Upper lobe of right lung (tissue), 1 donor: ENCODE measurements at places on chromosomes 6 and 20.
A peak's percentile ranks its signal among the peaks of the same experiment; 100 is the strongest.

GRCh38 chr20:38243709-38244020 is 16.9 kb downstream of the KIAA1755 start:
- DNase-seq: no peak

DNA sequence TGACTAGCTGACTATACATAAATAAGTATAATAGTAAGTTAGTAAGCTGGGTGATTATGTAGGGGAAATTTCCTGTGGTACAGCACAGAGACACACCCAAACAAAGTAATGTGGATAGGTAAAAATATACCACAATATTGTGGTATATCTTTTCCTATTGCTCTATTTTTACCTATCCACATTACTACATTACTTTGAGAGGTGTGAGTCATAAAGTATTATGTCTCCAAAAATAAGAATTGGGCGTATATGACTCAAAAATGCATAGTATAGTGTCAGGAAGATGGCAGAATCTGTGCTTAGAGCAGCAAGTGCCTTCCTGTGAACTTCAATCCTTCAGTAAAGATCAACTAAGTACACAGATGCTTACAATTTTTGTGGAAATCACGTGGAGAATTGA is 2.7 kb upstream of the SIRPG start:
- DNase-seq: no peak

DNA sequence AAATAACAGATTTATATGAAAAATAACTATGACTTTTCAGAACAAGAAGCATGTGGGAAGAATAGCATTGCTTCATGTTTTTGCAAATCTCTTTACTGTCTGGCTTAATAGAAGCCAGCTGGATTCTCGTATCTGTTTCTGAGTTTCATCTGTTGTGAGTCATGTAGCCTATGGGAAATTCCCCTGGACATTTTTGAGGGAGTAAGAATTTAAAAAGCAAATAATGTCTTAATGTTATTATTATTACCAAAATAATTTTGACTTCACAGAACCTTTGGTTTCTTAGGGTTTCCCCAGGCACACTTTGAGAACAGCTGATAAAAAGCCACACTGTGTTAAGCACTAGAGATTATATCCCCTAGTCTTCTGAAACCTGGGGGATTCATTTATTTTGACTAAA is 75.8 kb downstream of the SYCP2L start:
- DNase-seq: no peak

- no peak for DNase-seq
These were observed 897.4 kb upstream of the CITED2 start for GRCh38 chr6:140271759-140272377.

DNA sequence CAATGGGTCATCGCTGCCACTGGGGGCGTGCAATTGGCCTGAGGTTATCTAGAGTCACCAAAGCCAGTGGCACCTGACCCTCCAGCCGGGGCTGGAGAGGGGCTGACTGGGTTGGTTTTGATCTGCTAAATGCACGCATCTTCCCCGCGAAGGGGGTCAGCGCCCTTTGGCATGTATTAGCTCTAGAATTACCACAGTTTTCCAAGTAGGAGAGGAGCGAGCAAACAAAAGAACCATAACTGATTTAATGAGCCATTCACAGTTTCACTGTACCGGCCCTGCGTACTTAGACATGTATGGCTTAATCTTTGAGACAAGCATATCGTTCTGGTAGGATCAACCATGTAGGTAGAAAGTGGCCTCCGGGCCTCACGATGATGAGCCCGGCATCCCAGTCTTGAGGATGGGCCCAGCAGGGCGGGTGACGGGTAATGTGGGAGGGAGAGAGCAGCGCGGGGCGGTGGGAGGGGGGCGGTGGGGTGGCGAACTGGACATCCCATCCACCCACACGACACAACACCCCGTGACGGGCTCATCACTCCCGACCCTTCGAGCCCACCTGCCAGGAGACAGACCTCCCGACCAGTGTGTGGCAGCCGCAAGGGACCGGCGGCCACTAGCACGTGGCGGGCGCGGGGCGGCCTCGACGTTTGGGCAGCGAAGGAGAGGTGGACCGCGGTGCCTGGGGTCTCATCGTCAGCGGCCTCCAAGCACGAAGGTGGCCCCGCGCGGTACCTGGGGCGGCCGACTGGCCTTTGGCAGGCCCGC is 1957.5 kb upstream of the DEFB115 start:
- DNase-seq: no peak

- no peak for DNase-seq
These were observed 86.0 kb downstream of the AFG1L start for GRCh38 chr6:108380876-108381275.

GRCh38 chr6:157434349-157435033 is 53.5 kb downstream of the ZDHHC14 start:
- no peak for DNase-seq

DNA sequence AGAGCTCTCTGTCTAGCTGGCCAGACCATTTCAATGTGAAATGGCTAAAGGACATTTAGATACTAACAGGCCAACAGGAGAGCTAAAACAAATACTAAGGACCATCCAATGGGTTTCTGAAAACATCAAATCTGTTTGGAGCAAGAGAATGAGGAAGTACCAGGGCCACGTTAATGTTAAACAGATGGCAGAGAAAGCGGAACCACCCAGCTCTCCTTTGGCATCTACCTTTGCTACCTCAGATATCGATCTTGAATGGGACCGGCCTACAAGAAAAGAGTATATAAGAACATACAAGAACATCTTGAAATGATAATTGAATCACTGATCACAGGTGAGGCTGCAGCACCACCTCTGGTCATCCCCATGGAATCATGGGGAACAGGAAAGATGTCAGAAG is 31.8 kb downstream of the KCNK5 start:
- DNase-seq: no peak

- no peak for DNase-seq
These were observed 70.9 kb downstream of the BMP7 start for GRCh38 chr20:57195469-57196100.

DNA sequence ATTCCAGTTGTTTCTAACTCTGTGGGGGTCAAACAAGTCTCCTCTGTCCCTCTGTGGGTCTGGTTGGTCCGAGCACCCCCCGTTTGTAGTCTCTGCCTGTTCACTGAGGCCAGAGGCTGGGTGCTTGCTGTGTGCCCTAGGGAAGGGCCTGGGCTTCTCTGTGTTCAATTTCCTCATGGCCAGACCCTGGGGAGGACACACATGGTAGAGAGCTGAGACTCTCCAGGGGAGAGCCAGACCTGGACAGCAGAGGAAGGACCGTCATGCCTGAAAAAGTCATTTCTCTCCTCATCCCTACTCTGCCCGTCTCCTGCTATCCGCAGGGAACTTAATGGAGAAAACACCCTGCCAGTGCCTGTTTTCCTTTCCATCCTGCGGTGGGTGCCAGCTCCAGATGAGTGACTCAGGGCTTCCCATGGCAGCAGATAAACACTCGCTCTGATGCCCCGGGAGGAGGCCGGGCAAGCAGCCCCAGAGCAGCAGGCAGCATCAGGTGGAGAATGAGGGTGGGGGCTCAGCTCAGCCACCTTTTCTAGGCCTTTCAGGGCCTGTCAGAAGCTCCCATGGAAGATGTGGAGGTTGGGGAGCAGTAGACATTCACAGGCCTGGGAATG is 51.9 kb downstream of the SNAI1 start:
- DNase-seq: no peak

- no peak for DNase-seq
These were observed 46.3 kb upstream of the CD93 start for GRCh38 chr20:23132293-23132929.

DNA sequence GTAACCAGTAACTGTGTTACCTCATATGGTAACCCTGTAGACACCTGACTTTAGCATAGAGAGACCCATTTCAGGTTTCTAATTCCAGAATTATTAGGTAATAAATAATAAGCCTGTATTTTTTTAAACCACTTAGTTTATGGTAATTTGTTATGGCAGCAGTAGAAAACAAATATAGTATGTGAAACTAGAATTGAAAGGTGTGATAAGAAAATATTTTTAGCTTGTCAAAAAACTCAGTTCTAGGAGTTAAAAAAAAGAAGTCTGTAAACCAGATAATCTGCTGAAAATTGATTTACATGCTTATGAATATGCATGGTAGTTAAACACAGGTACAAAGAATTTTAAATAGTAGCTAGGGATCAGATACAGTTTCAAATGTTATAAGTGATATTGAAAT is 695.0 kb upstream of the GJE1 start:
- no peak for DNase-seq

- no peak for DNase-seq
These were observed 246.7 kb downstream of the TTLL2 start for GRCh38 chr6:167571550-167571949.

DNA sequence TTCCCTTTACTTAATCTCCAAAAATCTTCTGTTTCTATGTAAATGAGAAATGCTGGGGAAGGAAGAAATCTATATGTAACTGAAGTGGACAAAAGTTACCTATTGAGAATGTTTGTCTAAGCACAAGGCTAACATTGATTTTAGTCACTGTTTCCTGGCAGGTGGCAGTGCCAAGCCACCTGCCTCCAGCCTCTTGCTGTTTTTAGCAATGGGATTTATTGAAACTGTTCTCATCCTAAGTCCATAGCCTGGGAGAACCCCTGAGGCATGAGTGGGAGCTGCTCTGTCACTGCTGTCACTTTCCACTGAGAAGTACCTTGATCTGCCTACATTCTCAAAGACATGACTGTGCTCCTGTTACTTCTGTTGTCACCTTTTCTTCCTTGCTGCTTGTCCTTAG is 14.7 kb downstream of the ENPP3 start:
- no peak for DNase-seq

DNA sequence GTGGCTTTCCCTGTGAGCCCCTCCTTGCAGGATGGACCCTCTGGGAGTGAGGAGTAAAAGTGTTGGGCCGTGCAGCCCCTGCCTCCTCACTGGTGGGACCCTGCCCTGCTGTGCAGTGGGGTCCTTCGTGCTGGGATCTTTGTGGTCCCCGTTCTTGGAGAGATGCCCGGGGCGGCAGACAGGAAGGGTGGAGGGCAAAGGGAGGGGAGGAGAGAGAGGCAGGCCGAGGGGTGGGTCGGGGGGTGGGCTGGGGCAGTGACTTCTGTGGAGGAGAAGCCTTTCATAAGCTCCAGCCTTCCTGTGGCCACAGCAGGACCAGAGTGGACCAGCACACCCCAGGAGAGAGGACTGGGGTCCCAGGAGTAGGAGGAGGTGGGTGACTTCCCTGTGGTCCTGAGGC is at the start of gene COL20A1:
Gene COL20A1 (plus strand): TSS at position 283 of the 400 bp plus-strand sequence. CDS start 1,922 bp downstream, outside the sequence.
- no peak for DNase-seq

DNA sequence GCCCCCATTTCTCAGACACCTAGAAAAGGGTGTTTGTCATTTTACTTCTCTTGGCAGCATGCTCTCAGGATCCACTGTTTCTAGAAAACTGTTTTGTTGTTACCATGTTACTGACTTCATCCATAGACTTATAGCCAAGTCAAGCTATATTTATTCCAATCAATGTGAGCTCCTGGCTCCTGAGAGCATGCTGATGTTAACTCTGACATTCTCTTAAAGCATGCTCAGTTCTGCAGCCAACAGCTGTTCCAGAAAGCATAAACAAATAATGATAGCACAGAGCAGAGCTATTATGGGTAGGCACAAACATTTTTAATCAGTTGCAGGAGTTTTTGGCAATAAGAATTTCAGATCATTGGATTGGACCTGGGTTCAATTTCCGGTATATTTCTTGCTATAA is 92.4 kb upstream of the CEP85L start:
- DNase-seq: no peak

- DNase-seq: no peak
These were observed 63.2 kb upstream of the BMP2 start for GRCh38 chr20:6704132-6704861.

- no peak for DNase-seq
These were observed 81.0 kb downstream of the BCAS1 start for GRCh38 chr20:53989401-53989800.

DNA sequence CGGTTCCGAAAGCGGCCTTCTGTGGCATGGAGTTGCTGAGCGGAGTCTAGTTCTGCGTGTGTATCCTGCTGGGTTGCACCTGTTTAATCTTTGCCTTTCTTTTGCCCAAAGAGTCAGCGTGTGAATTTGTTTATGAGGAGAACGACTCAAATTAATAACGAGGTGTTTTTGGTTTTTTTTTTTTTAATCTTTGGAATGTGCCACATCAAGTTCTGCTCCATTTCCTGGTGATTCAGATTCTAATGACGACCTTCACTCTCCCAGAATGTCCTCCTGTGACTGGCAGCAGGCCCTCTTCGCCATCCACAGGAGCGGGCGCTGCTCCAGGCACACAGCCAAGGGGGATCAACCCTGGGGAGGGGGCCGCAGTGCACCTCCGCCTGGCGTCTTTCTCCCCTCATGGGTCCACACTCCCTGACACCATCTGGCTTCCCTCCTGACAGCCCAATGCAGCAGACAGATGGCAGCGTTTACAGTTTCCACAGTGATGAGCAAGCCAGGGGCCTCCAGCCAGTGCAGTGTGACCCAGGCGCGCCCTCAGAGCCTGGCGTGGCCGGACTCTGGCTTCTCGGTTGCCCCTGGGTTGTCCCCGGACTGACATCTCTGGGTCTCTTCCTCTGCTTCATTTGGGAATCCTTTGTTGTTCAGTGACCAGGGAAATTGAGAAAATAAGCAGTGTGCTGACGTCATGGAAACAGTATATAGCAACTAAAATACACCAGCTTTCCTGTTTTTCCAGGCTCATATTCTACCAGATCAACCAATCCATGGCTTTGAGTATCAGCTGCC is 27.5 kb upstream of the AFDN start:
- no peak for DNase-seq

DNA sequence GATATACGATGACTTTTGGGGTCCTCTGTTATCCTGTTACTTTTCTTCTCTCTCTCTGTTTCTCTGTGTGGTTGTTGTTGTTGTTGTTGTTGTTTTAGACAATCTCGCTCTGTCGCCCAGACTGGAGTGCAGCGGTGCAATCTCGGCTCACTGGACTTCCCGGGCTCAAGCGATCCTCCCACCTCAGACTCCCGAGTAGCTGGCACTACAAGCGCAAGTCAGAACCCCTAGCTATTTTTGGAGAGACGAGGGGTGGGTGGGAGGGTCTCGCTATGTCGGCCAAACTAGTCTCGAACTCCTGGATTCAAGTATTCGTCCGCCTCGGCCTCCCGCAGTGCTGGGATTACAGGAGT is 19.1 kb upstream of the ABT1 start:
- no peak for DNase-seq

GRCh38 chr20:20780127-20780824 is 67.8 kb upstream of the RALGAPA2 start:
- DNase-seq: peak; percentile 94

- no peak for DNase-seq
These were observed 65.8 kb upstream of the E2F3 start for GRCh38 chr6:20335872-20336271.

DNA sequence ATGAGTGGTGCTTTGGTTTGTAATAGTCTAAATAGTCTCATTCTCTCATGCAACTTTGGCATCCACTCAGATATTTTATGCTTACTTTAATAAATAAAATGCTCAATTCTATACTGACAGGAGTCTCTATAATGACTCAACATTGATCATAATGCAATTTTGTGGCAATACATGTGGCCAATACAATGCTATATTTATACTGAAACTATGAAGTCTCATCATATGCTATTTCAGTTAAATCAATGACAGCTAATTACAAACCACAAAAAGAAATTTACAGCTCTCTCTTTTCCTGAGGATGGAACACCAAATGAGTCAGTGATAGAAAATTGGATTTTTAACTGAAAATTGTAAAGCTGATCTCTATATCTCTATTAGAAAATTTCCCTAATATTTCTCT is 77.1 kb downstream of the WASF1 start:
- no peak for DNase-seq

GRCh38 chr6:88513920-88514319 is 347.8 kb upstream of the CNR1 start:
- no peak for DNase-seq

- DNase-seq: no peak
These were observed 39.4 kb upstream of the ARMH2 start for GRCh38 chr6:24838081-24838480.

- no peak for DNase-seq
These were observed 294.0 kb downstream of the SOX4 start for GRCh38 chr6:21887231-21888185.
